ENCODE measurements at places on chromosomes 11 and 22.

DNA sequence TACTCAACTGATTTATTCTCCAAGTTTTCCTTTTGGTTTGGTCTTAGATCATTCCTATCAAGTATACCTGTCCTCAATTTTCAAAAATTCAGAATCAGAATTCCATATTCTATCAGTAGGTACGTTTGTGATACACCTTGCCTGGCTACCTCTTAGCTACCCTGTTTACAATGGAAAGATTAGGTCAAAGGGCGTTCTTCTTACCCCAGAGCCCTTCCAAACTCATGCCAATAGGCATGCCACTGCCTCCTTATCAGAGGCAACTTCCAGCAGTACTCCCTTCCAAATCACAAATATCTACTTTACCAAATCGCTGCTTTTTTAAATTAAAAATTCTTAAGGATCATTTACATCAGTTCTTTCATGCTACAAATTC lies 1.0 kb downstream of the PATL1 start:
- no peak for DNase-seq

GRCh38 chr11:46243796-46244109 lies 33.7 kb upstream of the CREB3L1 start:
- no peak for DNase-seq

DNA sequence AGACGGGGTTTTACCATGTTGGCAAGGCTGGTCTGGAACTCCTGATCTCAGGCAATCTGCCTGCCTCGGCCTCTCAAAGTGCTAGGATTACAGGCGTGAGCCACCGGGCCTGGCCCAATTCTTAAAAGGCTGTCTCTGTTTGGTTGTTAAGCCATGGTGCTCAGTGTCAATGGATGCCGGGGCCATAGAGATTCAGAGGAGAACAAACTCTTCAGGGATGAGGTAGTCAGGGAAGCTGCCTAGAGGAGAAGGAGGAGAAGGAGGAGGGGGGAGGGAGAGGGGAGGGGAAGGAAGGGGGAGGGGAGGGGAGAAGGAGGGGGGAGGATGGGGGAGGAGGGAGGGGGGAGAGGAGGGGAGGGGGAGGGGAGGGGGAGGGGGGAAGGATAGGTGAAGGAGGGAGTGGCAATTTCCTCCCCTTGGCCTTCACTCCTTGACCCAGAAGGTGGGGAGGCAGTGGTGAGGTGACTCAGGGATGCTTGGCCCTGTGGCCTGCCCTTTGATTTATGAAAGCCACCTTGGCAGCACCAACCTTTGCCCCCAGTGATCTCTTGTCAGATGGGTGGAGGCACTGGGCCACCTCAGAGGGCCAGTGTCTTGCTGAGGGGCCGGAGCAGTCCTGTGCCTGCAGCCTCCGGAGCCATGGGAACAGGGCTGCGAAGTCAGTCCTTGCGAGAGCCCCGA lies at the start of gene C11orf86:
Gene C11orf86 (plus strand): TSS at position 581 of the 681 bp plus-strand sequence. CDS start 59 bp downstream, at position 640.
- DNase-seq, result no peak

GRCh38 chr11:66334605-66335442 lies 1.4 kb downstream of the RIN1 start:
- no peak for DNase-seq

- no peak for DNase-seq
These were observed 48.2 kb downstream of the NECTIN1 start for GRCh38 chr11:119680541-119681360.

DNA sequence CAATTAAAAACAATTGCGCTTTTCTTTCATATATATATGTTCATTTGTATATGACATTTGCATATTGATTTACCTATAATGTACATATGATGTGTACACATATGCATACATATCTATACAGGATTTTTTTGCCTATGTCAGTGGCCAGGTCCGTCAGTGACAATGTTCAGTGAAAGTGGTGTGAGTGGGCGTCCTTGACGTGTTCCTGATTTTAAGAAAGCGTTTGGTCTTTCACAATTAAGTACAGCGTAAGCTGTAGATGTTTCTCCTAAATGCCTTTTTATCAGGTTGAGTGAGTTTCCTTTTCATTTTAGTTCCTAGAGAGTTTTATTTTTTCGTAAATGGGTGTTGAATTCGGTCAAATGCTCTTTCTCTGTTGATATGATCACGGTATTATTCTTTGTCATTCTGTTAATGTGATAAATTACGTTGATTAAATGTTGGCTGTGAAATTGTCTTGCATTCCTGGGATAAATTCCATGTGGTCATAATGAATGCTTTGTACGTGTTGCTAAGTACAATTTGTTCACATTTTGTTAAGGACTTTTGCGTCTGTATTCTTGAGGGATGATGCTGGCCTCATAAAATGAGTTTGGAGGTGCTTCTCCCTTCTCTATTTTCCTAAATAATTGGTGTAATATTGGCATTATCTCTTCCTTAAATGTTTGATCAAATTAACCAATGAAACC lies 10.6 kb upstream of the GNB1L start:
- DNase-seq, result no peak

DNA sequence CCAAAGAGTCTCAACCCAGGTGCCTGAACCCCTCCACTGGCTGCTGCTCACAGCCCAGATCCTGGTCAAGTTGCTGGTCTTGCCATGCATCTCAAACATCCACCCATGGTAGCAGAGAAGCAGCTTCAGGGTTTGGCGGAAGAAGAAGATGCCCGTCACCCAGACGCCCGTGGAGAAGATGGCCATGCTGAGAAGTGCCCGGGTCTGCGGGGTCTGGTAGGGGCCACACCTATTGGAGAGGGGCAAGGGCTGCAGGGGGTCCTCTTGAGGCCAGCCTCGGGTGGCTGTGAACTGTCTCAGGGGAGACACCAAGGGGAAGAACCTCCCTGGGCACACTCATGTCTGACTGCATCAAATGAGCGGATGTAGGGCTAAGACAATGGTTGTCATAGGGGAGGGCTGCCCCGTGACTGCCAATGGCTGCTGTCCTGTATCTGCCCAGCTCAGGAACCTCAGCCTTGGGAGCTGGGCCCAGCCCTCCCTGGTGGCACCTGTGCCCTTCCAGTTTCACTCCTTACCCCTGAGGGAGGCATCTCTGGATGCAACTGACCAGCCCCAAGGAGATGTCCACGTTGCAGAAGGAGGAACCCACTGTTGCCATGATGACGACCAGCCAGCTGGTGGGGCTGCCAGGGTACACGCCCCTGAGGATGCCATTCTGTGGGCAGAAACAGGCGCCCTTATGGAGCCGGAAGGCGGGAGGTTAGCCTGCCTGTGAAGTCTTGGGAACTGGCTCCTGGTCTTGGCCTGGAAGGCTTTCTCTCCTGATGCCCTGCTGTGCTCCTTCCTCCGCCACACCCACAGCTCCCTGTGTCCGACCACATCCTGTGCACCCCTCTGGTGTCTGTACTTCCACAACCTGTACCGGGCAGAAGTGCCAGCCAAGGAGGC lies 1.2 kb downstream of the CPT1B start:
- DNase-seq, result no peak

All from activated T-cell treated with anti-CD3 and anti-CD28 coated beads for 4 hours (primary cell).